ENCODE measurements at places on chromosomes 5 and 9.

DNA sequence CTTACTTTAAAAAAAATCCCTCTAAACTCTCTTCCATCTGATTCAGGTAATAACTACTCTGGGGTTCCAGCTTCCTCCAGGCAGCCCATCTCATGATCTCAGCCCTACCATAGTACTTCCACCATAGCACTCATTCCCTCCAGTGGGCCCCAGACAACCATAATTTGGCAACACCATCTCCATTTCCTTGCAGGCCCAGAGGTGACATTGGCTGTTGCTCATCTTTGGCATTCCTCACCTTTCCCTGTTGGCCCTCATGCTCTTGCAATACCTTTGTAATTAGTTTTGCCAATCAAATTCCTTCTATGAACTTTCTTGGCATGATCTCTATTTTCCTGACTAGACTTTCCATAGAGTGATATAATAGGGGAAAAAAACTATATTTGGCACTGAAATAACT lies 60.1 kb downstream of the TAF11L14 start:
- no peak for DNase-seq

DNA sequence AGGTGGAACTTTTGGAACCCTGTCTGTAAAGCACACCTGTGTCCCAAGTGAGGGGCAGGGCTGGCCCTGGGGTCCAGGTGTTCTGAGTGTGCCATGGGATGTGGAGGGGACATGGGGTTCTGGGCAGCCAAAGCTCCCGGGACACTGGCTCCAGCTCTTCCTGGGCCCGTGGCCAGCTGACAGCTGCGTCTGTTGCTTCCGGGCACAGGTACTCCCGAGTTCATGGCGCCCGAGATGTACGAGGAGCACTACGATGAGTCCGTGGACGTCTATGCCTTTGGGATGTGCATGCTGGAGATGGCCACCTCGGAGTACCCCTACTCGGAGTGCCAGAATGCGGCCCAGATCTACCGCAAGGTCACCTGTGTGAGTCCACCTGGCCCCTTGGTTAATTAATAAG lies 50.7 kb downstream of the WNK2 start:
- no peak for DNase-seq

- DNase-seq = no peak
These were observed 353.7 kb downstream of the SLCO4C1 start for GRCh38 chr5:101942321-101942882.

GRCh38 chr9:19148187-19148586 lies 20.9 kb upstream of the PLIN2 start:
- DNase-seq = no peak

DNA sequence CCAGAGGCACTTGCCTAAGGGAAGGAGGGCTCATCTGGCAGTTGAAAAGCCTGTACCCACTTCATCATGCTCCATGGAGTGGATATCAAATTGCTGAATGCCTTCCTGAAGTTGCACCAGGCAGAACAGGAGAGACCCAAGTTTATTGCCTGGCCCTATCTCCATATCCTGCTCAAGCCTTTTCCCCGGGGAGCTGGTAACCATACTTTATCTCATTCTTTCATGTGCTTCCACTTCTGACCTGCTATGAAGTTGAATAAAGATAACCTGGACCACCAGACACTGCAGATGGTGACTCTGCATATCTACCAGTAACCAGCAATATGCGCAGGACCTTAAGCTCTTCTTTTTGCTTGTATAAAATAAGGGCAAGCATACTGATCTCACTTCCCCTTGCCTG lies 1397.5 kb upstream of the CDH6 start:
- DNase-seq = peak; percentile 3

DNA sequence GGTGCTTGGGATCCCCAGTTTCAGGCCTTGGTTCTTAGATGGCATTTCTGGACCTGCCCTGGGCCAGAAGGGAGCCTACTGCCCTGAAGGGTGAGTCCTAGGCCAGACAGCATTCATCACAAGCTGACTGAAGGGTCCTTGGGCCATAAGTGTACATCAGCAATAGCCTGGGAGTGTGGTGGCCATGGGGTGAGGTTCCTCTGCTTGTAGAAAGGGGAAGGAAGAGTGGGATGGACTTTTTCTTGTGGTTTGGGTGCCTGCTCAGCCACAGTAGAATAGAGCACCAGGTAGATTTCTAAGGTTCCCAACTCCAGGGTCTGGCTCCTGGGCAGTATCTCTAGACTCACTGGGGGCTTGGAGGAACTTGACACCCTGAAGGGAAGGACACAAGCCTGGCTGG lies 95.2 kb upstream of the PHF24 start:
- DNase-seq = no peak

GRCh38 chr5:16856531-16856930 lies 79.6 kb downstream of the MYO10 start:
- peak; percentile 83 for DNase-seq

GRCh38 chr9:135963938-135964337 lies 2.8 kb upstream of the UBAC1 start:
- DNase-seq = no peak

GRCh38 chr5:88833371-88834130 lies 49.4 kb downstream of the MEF2C start:
- DNase-seq = peak; percentile 75

GRCh38 chr5:145968970-145969713 lies 32.8 kb downstream of the SH3RF2 start:
- no peak for DNase-seq

GRCh38 chr5:76319673-76320072 lies 83.4 kb upstream of the IQGAP2 start:
- DNase-seq = no peak

DNA sequence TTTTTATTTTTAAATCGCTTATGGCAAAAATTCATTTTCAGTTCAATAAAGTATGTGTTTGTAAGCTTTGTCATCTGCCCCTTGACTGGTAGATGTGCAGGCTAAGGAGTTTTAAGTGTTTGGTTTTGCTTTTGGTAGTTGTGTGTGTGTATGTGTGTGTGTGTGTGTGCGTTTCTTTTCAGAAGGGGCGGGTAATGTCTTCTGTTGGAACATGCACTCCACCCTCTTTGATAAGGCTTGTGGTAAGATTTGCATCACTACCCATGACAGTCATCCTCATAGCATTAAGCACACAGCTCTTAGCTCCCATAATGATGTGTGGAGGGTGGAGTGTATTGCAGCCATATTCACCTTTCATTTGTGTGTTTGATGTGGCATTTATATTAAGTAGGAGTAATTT lies 92.1 kb upstream of the FSD1L start:
- DNase-seq = no peak

GRCh38 chr9:36935332-36935731 lies 98.7 kb downstream of the PAX5 start:
- no peak for DNase-seq

- DNase-seq = no peak
These were observed 53.8 kb upstream of the CLINT1 start for GRCh38 chr5:157912621-157913325.

DNA sequence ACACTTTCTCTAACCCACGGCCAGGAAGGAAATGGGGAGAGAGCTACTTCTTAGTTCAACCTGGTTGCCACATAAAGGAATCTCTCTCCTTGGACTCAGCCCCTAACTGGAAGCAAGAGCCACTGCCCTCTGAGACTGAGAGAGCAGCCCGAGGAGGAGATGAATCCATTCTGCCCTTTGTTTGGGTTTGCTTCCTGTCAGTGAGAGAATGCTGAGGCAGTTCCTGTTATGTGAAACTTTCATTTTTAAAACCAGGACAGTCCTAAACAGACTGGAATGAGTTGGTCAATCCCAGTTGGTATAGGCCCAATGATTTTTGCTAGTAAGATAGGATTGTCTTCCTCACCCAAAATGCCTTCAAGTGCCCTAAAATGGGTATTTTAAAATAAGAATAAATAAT lies 205.1 kb downstream of the NTRK2 start:
- DNase-seq = no peak

DNA sequence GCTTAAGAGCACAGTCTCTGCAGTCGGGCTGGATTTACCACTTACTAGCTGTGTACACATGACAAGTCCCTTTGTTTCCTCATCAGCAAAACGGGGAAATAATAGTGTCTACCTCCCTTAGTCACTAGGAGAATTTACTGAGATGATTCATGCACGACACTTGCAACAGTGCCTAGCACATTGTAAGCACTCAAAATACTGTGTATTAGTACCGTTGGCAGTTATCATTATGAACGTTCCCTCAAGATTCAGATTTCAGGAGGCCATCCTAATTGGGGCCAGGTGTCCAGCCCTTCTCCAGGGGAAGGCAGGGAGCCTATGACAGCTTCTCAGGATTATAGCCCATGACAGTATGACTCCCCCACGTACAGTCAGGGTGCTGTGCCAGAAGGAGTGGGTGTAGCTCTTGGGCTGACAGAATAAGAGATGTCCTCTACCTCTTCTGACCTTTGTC lies 164.3 kb downstream of the DOCK2 start:
- peak; percentile 72 for DNase-seq

- DNase-seq = no peak
These were observed 41.6 kb upstream of the POMT1 start for GRCh38 chr9:131461166-131461565.

- DNase-seq = no peak
These were observed 13.3 kb downstream of the FOXE1 start for GRCh38 chr9:97866300-97866699.

- DNase-seq = no peak
These were observed 632.5 kb downstream of the SLCO4C1 start for GRCh38 chr5:101663543-101663942.

GRCh38 chr5:114727358-114727757 lies 365.5 kb downstream of the KCNN2 start:
- DNase-seq = no peak

- DNase-seq = no peak
These were observed 36.7 kb downstream of the SLC27A6 start for GRCh38 chr5:129001841-129002526.

- DNase-seq = no peak
These were observed 3.8 kb downstream of the GPR150 start for GRCh38 chr5:95623706-95624105.

DNA sequence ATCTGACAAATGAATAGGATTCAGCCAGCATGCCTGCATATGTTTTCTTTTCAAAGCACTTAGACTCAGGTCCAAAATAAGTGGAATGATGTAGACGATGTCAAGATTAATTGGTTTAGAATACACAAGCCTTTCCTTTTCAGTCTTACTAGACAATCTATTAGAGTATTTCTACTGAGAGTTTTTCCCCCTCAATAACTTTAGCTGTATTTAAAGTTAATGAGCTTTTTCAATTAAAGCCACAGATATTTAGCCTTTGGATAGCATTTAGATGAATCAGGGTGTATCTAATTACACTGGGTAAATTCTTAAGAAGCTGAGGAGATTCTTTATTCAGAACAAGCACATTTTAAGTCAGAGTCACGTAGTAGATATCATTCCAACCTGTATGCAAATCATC lies 198.7 kb upstream of the MPDZ start:
- no peak for DNase-seq

GRCh38 chr5:10518347-10518746 lies 45.5 kb upstream of the ANKRD33B start:
- DNase-seq = peak; percentile 41

- no peak for DNase-seq
These were observed 120.9 kb downstream of the ADAMTSL1 start for GRCh38 chr9:18594837-18595236.

DNA sequence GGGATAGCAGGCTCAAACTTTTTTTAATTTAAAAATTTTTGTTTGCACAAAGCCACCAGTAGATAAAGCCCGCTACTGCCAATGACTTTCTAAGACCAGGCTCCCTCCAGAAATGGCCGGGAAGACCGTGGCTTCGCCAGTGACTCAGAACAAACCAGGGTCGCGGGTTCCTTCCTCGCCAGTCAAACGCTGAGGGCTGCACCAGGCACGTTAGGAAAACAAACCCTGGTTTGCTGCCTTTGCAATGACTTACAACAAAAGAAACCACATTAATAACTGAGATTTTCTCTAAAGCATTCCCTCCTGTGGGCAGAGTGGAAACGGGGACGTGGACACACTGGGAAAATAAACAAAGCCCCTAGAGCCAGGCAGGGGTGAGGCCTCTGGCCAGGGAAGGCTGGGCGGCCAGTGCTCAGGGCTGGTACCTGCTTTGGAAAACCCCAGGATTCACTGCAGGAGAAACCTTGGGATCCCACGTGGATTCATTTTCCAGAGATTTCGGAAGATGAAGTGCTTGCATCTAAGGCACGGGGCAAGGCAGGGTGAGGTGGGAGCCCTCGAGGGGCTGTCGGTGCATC lies 3.8 kb downstream of the PRRX2 start:
- DNase-seq = no peak

- DNase-seq = no peak
These were observed 97.8 kb downstream of the STK32A start for GRCh38 chr5:147332658-147333057.

- peak; percentile 20 for DNase-seq
These were observed 222.6 kb upstream of the PIK3R1 start for GRCh38 chr5:67992923-67993322.

- DNase-seq = no peak
These were observed 4.7 kb downstream of the PRDM6 start for GRCh38 chr5:123093601-123094236.
